ENCODE measurements at places on chromosomes 3 and 15. TPM values are rescaled to one million over a fixed set of nuclear protein-coding genes. Genes with fewer than 3 reads are reported as not detected.

Gene UQCRC1
- total RNA-seq: 167 TPM

Gene STAB1
- 0.32 TPM for total RNA-seq

Gene RLBP1
- total RNA-seq: not detected

Gene KNL1
- 6.5 TPM for total RNA-seq

Gene ZKSCAN7
- not detected for total RNA-seq

Gene ARPP21
- 0.16 TPM for total RNA-seq

Gene RNF123
- 13.6 TPM for total RNA-seq

Gene B3GALNT1
- total RNA-seq: 0.10 TPM

Gene ECE2
- total RNA-seq: not detected

Gene APOD
- 0.87 TPM for total RNA-seq

Gene UNC13C
- not detected for total RNA-seq

Gene GOLGA6D
- not detected for total RNA-seq

Gene TPM1
- 465 TPM for total RNA-seq

Gene SLC25A26
- total RNA-seq: 19.7 TPM

Gene BMF
- total RNA-seq: 1.6 TPM

Gene NPAP1
- total RNA-seq: not detected

Gene DNAH12
- total RNA-seq: not detected

Gene SAMD7
- not detected for total RNA-seq

Gene LAMB2
- 110 TPM for total RNA-seq

Gene IL17RC
- total RNA-seq: 29.5 TPM

Gene GOLGA8M
- total RNA-seq: not detected

Gene KBTBD8
- 0.91 TPM for total RNA-seq

Gene FILIP1L
- total RNA-seq: 0.17 TPM

Gene HRG
- total RNA-seq: not detected

Gene EPHB1
- not detected for total RNA-seq

Gene GPR149
- total RNA-seq: not detected

Gene CFAP92
- total RNA-seq: not detected

Gene RHOV
- 7.3 TPM for total RNA-seq

Gene GOLGA6L4
- 1.7 TPM for total RNA-seq

Gene SMCO1
- not detected for total RNA-seq

Gene ALDH1L1
- total RNA-seq: 0.08 TPM

Gene EHHADH
- 3.8 TPM for total RNA-seq

Gene ARPIN
- 13.6 TPM for total RNA-seq

Gene CPNE4
- 6.3 TPM for total RNA-seq

Gene MKRN3
- total RNA-seq: 2.6 TPM

Gene CCK
- 1.1 TPM for total RNA-seq

Gene RPP25
- total RNA-seq: 29.5 TPM

Gene EPHA3
- not detected for total RNA-seq

Gene POPDC2
- total RNA-seq: 0.50 TPM

Gene CPNE9
- 0.15 TPM for total RNA-seq

Gene ZXDC
- total RNA-seq: 8.8 TPM

Gene CA12
- total RNA-seq: 211 TPM

Gene CIP2A
- 15.0 TPM for total RNA-seq

Gene SLC12A8
- 1.7 TPM for total RNA-seq

Gene LSMEM2
- total RNA-seq: not detected

Gene NLGN1
- total RNA-seq: not detected

Gene LEKR1
- 0.79 TPM for total RNA-seq

Gene CPN2
- not detected for total RNA-seq

Gene GOLGA8R
- 0.15 TPM for total RNA-seq

Gene SCAP
- total RNA-seq: 29.7 TPM

Gene LRRC31
- not detected for total RNA-seq

Gene MCCC1
- 7.0 TPM for total RNA-seq

Gene IQCF5
- not detected for total RNA-seq

Gene MESP1
- total RNA-seq: 5.5 TPM

Gene POLG
- total RNA-seq: 62.6 TPM

Gene TMEM202
- total RNA-seq: not detected

Gene GOLGA6L26
- total RNA-seq: not detected
